Common myeloid progenitor, CD34-positive (primary cell): ENCODE measurements at places on chromosomes 6 and 20.
A peak's percentile ranks its signal among the peaks of the same experiment; 100 is the strongest.

GRCh38 chr6:33840048-33840926, 36.5 kb upstream of the MLN start:
- peak; percentile 91 for DNase-seq

- DNase-seq: peak; percentile 65
Observed at GRCh38 chr20:51624157-51624731, 81.7 kb upstream of the NFATC2 start.

GRCh38 chr20:32465092-32465900, 107.2 kb downstream of the ASXL1 start:
- DNase-seq: no peak

- DNase-seq: no peak
Observed at GRCh38 chr6:143107911-143108761, 47.4 kb downstream of the AIG1 start.

GRCh38 chr20:35273449-35274171, 4.3 kb downstream of the MMP24OS start:
- peak; percentile 19 for DNase-seq

DNA sequence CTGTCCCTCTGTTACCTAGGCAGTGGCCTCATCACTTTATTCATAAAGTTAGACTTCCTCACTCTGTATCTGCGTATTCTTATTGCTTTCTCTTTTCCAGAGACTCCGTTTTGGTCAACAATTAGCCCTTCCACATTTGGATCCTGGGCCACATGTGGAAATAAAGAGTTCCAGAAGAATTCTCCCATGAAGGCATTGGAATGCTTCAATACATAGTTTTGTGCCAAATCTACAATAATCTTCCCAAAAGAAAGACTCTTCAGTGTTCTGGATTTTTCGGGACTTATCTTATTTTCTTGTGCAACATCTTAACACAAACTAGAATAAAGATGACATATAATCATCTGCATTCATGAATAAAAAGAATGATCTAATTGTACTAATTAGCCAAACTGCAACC, 187.7 kb upstream of the BMP2 start:
- no peak for DNase-seq

DNA sequence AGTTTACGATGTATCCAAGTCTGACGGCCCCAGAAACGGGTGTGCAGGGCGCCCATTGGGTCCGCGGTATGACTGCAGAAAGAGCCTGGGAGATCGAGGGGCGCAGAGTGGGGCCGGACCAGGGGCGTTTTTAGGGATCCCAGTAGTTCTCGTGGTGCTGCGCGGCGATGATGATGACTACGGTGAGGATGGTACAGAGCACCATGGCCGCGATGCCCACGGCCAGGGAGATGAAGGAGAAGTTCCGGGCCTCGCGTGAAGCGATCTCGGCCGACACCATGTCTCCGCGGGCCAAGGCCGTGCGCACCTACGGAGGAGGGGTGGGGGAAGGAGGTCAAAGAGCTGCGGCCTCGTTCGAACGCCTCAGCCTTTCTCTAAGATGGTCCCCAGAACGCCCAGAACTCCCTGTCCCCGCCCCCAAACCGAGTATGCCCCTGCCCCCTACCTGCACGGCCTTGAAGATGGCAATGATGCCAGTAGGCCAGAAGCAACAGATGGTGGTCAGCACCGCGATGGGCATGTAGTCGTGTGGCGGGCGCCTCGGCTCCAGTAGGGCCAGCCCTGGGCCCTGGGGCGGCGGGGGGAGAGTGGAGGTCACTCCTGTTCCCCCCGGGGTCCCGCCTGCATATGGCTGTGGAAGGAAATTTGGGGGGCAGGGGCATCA, 2.5 kb downstream of the PRRT1 start:
- DNase-seq: no peak

- DNase-seq: no peak
Observed at GRCh38 chr6:87858440-87858839, 156.4 kb upstream of the AKIRIN2 start.

DNA sequence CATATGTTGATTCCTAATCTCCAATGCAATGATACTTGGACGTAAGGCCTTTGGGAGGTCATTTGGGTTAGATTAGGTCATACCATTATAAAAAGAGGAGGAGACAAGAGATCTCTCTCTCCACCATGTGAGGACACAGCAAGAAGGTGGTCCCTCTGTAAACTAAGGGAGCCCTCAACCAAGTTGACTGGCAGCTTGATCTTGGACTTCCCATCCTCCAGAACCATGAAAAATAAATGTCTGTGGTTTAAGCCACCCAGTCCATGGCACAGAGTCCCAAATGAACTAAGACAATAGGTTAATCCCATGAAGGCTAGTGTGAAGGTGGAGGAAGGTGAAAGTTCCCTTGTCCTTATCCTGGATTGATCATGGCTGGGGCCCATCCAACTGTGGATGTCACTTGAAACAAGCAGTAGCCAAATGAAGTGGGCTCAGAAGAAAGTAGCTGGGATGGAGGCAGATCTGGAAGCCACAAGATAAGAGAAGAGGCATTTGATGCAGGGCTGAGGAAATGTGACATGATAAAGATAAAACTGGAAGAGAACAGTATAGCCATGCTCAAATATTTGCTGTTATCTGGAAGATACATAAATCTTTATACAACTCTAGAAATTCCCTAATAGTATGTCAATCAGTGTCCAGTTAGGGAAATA, 99.9 kb downstream of the BANF2 start:
- DNase-seq: peak; percentile 61

DNA sequence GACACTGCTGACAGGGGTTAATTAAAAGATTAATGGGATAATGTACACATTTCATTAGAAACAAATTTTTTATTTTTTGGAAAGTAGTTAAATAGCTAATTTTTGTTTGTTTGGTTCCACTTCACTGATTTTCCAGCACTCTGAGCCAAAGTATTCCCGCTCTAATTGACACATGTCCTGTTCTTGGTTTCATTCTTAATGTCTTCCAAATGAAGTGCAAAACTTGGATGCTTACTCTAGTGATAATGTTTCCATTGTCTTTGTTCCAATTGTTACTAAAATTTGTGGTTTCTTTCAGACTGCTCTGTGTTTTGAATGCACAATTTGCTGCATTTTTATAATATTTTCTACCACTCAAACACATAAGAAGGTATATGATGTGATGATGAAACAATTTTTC, 794.3 kb downstream of the PHF3 start:
- no peak for DNase-seq

- DNase-seq: no peak
Observed at GRCh38 chr6:131724114-131724513, 13.3 kb upstream of the CTAGE9 start.

DNA sequence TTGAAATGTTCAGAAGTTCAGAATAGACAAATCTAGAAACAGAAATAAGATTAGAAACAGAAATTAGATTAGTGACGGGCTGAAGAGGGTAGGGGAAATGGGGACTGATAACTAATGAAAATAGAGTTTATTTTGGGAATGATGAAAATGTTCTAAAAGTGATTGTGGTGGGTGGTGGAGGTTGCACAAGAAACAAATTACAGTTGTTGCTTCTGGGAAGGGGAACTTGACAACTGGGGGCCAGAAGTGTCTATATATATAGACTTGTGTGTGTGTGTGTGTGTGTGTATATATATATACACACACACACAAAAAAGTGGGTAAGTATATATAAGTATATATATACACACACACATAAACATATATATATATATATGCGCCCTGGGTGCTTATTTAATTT, 86.5 kb upstream of the RREB1 start:
- no peak for DNase-seq

DNA sequence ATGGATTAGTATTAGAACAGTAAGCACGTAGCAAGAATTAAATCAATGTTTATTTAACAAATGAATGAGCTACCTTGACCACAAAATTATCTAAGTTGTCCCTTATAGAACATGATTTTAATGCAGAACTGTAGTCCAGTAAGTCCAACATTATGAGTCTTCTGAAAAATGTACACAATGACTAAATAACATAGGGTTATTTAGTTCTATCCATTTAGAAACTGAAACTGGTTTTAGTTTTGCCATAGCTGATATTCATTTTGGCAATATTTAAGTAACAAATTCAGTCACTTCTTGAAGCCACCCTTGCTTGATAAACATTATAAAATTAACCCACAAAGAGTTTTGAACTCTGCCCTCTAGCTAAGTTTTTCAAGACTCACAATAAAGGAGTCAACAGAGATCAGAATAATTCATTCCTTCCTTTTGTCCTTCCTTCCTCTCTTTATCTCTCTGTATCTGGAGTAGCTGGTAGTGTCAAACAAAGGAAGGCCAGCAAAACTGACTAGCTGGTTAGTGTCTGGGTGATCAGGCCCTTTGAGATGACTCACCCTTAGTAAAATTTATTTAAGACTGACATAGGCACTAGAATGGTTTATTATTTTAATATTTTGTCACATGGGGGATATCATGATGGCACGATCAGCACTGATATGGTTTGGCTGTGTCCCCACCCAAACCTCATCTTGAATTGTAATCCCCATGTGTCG, 115.1 kb downstream of the BTBD9 start:
- no peak for DNase-seq

DNA sequence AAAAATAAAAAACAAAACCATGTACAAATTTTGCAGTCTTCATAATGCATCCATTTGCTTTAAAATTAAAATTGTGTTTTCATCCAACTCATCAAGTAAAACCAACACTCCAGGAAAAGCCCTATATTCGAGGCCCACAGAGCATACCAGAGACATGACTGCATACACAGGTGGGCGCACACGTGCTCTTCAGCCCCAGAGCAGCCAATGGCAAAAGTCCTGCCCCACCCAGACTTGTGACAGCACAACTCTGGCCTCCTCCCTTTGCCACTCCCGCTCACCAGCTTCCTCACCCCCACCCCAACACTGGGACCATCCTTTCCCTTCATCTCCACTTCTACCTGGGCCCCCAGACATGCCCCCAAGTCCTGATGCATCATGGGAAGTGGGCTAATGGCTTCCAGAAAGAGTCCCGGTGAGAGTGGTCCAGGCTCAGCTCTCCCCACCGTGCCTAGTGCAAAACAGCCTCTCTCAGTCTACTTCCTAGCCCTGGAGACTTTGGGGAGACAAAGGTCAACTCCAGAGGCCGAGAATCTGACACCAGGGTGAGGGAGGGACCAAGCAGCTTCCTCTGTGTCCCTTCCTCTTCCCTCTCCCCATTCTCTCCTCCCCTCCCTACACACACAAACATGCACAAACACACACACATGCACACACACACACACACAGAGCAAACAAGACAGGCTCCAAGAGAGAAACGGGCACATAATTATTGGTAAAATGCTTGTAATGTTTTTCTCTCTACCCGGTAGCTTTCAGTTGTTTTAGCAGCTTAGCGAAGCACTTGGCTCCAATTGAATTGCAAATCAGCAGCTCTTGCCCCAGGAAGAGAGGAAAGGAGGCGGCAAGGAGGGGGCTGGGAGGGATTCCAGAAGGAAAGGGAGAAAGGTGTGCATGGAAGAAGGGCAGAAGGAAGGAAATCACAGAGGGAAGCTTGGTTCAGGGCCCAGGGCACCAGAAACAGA, 14.3 kb downstream of the GRM4 start:
- DNase-seq: no peak

- no peak for DNase-seq
Observed at GRCh38 chr20:50980071-50980681, 21.6 kb downstream of the MOCS3 start.

DNA sequence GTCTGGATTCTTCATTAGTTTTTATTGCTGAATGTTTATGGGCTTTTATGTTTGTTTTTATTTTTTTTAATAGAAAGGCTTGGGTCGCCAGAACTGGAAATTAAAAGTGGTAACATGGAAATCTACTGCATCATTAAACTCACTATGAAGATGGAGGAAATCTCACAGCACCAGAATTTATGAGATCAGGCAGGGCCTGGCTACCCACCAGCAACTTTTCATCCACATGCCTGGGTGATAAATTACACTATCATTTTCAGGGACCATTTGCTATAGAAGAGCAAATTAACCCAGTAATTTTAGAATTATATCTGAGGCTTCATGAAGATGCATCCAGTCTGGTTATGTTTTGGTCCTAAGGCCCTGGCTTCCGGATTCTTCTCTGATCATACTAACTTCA, 57.8 kb upstream of the PLCB4 start:
- DNase-seq: no peak

DNA sequence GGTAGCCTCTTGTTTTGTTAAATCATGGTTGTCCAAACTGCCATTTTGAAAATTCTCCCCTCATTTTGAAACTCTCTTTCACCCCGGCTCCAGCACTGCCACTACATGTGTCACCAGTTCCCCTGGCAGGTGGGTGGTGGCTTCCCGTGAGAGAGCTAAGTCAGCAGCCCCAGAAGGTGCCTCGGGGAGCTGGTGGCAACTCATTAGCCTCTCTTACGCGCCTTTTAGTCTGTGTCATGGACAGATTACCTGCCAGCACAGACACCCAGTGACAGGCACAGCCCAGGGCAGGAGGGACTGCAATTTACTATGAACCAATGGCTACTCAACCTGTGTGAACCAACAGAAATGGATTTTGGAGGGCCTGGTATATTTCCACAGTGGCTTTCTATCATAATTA, 147.1 kb upstream of the SASH1 start:
- no peak for DNase-seq

DNA sequence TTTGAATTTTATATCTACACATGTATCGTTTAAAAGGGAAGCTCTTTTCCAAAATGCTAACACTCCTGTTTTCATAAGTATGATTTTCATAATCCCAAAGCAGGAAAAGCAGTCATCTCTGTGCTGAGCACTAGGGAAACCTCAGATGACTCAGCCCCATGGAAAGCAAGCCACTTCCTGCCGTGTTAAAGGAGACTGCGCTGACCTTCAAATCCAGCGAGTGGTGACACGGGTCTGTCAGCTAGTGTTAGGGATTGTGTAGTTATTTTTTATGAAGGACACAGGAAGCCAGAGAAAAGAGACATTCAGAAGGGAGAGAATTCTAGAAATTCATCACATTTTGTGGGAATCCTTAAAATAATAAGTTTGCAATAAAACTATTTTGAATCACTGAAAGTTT, 57.0 kb upstream of the CD93 start:
- DNase-seq: peak; percentile 52
